Stimulated activated CD4-positive, alpha-beta T cell treated with anti-CD3 and anti-CD28 coated beads, Interleukin-12 subunit alpha, Interleukin-12 subunit beta, amount 100 ng/mL, for 4 hours (primary cell): ENCODE measurements at places on chromosomes 2 and 18.

- no peak for DNase-seq
Observed at GRCh38 chr2:218093879-218094278, 24.8 kb downstream of the RUFY4 start.

DNA sequence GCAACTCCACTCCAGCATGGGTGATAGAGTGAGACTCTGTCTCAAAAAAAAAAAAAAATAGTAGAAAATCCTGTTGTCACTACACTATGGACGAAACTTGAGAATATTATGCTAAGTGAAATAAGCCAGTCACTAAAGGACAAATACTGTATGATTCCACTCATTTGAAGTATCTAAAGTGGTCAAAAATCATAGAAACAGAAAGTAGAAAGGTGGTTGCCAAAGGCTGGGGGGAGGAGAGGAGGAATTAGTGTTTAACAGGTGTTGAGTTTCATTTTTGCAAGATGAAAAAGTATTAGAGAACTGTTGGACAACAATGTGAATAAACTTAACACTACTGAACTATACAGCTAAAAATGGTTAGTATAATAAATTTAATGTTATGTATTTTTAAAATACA lies 18.8 kb upstream of the RMP24 start:
- no peak for DNase-seq

DNA sequence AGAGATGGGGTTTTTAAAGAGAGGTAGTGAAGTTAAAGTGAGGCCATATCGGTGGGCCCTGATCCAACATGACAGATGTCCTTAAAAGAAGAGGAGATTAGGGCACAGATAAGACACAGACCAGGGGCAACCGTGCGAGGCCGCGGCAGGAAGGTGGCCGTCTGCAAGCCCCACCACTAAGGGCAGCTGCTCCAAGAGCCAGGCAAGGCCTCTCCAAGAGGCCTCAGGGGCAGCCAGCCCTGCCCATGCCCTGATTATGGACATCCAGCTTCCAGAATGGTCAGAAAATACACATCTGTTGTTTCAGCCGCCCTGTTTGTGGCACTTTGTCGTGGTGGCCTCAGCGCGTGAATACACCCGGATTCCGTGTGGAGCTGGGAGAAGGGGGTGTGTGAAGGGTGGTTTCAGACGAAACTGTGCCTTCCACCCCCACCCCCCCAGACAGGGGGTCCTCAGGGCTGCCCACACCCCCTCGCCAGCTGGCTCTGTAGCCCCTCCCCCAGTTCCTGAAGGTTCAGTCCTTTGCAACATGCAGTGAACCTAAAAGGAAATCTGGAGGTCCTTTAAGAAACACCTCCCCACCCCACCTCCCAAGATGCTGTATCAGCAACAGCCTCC lies 74.1 kb upstream of the SMAD7 start:
- no peak for DNase-seq

DNA sequence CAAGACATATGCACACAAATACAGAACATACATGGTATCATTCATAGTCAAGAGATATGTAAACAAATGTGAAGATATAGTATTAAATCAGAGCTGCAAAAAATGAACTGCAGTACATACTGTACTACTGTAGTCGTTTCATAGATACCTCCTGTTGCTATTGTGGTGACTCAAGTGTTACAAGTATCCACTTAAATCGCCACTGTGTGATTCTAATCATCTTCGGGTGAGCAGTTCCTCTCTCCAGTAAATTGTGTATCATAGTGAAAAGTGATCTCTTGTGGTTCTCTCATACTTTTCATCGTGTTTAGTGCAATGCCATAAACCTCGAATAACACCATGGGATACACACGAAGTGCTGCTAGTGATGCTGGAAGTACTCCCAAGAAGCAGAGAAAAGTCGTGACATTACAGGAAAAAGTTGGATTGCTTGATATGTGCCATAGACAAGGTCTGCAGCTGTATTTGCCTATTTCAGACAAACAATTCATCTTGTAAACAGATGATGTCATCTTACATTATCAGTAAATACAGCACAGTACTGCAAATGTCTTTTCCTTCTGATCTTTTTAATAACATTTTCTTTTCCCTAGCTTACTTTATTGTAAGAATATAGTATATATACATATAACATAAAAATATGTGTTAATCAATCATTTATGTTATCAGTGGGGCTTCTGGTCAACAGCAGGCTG lies 222.2 kb downstream of the BCL11A start:
- no peak for DNase-seq

- no peak for DNase-seq
Observed at GRCh38 chr2:29597035-29597434, 324.4 kb downstream of the ALK start.

- DNase-seq = no peak
Observed at GRCh38 chr2:10548626-10549025, 100.5 kb upstream of the ODC1 start.

- no peak for DNase-seq
Observed at GRCh38 chr2:12006850-12007249, 260.4 kb downstream of the LPIN1 start.

DNA sequence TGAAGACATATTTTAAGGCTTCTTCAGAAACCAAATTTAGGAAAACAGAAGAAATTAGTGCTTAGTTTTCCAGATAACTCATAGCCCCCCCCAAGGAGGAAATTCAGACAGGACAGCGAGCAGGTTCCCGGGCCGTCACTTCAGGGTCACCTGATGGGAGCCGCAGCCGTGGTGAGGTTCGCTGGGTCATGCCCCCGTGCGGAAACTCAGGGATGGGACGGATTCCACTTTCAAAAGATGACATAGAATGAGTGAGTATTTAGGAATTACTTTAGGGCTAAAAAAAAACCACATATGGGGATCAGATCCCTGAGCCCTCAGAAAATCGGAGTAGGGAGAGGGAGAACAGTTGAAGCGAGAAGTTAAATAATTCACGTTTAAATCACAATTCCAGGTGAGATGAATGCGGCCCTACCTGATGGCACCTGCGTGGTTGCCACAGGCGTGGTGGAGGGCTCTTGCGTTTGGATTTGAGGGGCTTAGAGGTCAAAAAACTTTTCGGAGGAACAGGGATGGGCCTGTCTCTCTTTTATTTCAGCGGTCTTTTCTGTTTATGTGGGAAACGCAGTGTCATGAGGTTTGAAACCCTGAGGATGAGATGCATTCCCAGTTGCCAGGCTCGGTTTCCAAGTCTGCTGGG lies 114.4 kb downstream of the NFATC1 start:
- no peak for DNase-seq

DNA sequence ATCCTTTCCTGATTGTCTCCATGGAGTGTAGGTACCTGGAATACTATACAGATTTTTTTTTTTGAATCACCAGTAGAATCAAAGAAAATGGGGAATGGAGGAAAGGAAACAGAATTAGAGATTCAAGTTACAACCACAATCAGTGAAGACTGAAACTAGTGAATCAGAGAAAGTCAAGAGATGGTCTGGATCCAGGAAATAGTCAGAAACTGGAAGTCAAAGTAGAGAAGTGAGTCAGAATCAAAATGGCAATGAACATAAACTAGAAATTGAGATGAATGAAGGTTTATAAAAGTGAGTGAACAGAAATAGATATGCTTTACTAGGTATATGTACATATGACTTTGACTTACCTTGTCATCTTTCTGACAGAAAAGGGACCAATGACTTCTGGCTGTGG lies 579.0 kb downstream of the PLCL1 start:
- DNase-seq = no peak

- no peak for DNase-seq
Observed at GRCh38 chr2:116917196-116917595, 897.3 kb upstream of the DDX18 start.

DNA sequence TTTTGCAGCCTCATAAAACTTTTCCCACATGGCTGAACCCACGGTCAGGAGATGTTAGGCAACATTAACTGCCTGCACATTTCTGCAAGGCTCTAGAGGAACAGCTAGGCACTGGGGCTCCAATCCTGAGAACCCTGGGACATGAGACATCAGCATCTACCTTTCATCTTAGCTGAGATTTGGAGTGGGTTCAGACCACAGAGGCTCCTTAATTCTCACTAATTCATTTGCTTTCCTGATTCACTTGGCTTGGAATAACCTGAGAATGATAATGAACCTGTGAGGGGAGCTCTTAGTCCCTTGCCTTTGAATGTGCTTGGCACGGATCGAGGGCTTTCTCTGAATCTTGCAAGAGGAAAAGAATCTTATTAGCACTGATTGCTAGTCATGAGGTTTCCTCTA lies 266.2 kb downstream of the FIGN start:
- DNase-seq = no peak

DNA sequence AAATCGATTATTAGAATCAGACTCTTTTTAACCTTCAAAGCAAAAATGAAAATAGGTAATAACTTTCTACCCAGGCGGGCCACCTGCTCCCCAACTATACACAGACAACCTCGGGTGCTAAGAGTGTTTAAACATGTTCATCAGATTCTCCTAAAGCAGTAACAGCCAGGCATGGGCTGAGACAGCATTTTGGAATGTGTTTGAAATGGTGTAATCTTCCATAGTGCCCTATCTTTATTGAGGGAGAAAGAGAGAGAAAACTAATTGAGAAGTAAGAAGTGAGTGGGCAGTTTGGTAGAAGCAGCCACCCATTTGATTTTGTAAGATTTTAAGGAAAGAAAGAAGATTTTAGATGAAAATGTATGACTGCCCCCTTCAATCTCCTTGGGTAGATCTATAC lies 196.1 kb upstream of the CTAGE1 start:
- no peak for DNase-seq

- no peak for DNase-seq
Observed at GRCh38 chr18:62088156-62088555, 98.7 kb downstream of the PIGN start.

- DNase-seq = no peak
Observed at GRCh38 chr2:146997488-146997887, 847.3 kb upstream of the ACVR2A start.

- DNase-seq = no peak
Observed at GRCh38 chr18:69580107-69580506, 179.4 kb downstream of the DOK6 start.

GRCh38 chr18:43031169-43031568 lies 84.3 kb downstream of the RIT2 start:
- DNase-seq = no peak

- DNase-seq = no peak
Observed at GRCh38 chr18:46247942-46248341, 143.8 kb downstream of the HAUS1 start.

DNA sequence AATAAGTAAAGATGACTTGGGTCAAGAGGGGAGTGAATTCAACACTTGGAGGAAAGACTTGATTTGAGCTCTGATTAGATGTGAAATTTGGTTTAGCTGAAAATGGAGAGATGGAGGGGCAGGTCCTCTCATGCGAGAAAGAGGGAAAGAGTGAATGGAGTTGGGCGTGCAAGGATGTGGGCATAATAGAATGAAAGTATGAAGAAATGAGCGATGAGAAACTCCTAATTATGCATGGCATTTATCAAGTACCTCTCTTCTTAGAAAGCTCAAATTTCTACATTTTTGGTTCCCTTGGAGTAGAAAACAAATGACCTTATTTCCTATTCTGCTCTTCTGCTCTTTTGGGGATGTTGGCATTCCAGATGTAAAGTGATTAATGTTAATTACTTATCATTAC lies 161.5 kb downstream of the PHLPP1 start:
- DNase-seq = no peak

- DNase-seq = no peak
Observed at GRCh38 chr2:128820452-128820851, 501.8 kb upstream of the HS6ST1 start.

GRCh38 chr2:168029071-168029470 lies 218.3 kb downstream of the STK39 start:
- DNase-seq = no peak

DNA sequence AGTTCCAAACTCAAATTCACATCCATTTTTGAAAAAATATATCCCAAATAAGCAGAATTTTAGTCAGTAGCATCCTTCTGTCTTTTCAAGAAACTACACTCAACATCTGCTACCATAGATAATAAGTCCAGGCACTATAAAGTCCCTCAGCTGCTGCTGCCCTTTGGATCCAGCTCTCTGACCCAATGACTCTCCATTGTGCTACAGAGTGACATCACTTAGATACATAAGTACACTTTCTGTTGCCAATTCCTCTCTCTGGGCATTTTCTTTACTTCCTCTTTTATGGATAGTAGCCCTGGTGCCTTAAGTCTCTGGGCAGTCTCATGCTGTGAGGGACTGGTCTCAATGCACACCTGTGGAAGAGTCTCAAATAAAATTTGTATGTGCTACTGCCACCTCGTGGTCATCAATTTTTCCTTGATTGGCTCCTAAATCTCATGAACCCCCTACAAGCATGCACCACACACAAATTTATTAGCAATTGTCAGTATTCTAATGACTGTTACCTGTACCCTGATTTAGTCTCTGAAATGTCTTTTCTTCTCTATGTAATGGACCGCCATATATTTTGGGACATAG lies 219.2 kb downstream of the LRP1B start:
- no peak for DNase-seq

- no peak for DNase-seq
Observed at GRCh38 chr2:196046123-196046917, 22.3 kb downstream of the DNAH7 start.

GRCh38 chr2:217709478-217710210 lies 293.2 kb downstream of the TNS1 start:
- no peak for DNase-seq

GRCh38 chr2:12262681-12263436 lies 453.9 kb upstream of the TRIB2 start:
- no peak for DNase-seq

GRCh38 chr2:223217373-223217772 lies 165.4 kb downstream of the KCNE4 start:
- no peak for DNase-seq

DNA sequence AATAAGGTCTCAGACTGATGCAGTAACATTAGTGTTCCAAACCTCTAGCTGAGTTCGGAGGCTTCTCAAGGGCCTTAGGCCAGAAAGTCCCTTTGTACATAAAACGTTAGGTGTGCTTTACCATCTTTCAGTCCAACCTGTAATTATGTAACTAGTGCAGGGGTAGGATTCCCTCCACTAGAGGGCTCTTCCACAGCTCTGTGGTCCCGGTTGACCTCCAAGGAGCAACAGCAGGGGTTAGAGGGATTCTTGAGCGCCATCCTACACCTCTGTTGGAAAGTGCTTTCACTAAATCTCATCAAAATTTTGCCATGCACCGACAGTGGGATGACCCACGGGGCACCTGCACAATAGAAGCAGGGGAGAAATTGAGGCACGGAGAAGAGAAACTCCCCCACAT lies 155.8 kb upstream of the LRP1B start:
- no peak for DNase-seq

GRCh38 chr18:42222557-42222956 lies 267.5 kb downstream of the PIK3C3 start:
- DNase-seq = no peak

- DNase-seq = no peak
Observed at GRCh38 chr2:160028431-160029269, 33.8 kb downstream of the PLA2R1 start.
